ENCODE measurements at places on chromosomes 1 and 21.

GRCh38 chr1:39877980-39878956 is 5.0 kb downstream of the TRIT1 start:
- no peak for DNase-seq

- DNase-seq = no peak
Observed at GRCh38 chr1:181801617-181802016, 259.9 kb downstream of the ZNF648 start.

- no peak for DNase-seq
Observed at GRCh38 chr1:177973585-177973984, 3.7 kb upstream of the SEC16B start.

GRCh38 chr1:48678710-48679505 is 97.8 kb downstream of the BEND5 start:
- no peak for DNase-seq

DNA sequence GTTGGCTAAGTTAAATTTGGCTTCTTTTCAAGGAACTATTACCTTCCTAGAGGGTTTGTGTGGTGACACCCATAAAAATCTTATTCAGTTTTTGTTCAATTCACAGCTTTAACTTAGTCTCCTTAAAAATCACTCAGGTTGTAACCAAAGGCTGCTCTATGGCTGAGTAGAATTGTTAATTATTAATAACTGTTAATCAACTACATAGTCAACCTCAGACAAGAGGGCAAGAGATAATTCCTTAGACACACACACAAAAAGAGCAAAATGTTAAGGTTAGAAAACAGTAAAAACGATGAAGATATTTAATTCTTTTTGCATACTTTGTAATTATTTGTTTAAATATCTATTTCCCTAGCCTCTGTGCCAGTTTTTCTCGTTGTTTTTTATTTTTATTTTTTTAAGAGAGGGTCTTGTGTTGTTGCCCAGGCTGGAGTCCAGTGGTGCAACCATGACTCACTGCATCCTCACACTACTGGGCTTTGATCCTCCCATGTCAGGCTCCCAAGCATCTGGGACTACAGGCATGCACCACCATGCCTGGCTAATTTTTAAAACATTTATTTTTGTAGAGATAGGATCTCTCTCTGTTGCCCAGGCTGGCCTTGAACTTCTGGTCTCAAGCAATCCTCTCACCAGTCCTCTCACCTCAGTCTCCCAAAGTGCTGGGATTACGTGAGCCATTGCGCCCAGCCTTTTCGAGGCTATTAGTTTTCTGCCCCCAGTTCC is 215.2 kb downstream of the DISC1 start:
- DNase-seq = no peak

DNA sequence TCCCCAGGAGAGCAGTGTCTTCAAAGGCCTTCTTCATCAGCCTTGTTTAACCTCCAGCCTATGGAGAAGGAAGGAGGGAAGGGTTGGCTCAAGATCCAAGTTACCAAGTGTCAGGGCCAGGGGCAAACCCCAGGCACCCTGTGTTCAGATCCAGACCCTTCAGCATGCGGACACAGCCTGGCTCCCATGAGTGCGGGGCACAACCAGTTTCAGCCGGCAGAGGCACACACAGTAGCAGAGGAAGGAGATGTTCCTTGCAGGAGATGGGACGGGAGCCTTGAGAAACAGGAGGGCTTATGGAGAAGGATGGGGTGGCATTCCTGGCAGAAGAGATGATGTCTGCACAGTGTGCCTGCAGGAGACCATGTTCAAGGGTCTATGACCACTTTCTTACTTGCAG is 161.7 kb upstream of the EDN2 start:
- no peak for DNase-seq

DNA sequence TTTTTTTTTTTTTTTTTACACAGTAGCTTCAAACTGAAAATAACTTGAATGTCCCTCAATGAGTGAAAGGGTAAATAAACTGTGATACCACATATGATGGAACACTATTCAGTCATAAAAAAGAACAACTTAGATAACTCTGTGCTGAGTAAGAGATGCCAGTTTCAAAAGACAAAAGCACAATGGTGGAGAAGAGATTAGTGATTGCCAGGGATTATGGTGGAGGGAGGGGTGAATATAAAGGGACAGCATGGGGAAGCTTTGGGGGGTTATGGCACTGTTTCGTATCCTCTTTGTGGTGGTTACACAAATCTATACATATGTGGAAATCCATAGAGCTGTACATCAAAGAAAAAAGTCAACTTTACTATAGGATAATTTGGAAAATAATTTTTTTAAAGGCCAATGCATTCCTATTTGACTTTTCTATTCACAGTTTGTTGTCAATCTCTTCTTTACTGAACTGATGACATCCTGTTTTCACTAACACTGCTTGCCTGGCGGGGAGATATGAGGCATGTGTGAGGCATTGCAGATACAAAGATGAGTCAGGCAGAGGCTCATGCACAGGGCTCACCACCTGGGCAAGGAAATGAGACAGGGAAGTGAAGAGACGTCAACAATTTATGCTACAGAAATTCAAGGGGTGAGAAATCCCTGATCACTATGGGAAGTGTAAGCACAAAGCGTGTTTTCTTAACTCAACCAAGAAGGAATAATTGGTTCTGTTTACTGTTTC is 302.7 kb downstream of the DUSP10 start:
- DNase-seq = peak; percentile 12

GRCh38 chr1:168726281-168726680 is 2.7 kb downstream of the DPT start:
- no peak for DNase-seq

- no peak for DNase-seq
Observed at GRCh38 chr1:173153503-173153902, 53.6 kb downstream of the TNFSF4 start.

DNA sequence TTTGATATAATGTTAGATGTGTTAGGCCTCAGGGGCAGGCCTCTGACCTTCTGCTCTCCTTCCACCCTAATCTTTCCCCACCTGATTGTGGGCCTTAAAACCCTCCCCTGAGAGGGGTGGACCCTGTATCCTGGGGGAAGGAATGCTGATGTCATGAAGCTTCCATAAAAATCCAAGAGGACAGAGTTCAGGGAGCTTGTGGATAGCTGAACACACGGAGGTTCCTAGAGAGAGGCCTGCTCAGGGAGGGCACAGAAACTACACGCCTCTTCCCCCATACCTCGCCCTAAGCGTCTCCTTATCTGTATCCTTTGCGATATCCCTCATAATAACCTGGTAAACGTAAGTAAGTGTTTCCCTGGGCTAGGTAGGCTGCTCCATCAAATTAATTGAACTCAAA is 4.3 kb downstream of the MFN2 start:
- DNase-seq = no peak

- no peak for DNase-seq
Observed at GRCh38 chr1:208731981-208732821, 488.0 kb upstream of the PLXNA2 start.

DNA sequence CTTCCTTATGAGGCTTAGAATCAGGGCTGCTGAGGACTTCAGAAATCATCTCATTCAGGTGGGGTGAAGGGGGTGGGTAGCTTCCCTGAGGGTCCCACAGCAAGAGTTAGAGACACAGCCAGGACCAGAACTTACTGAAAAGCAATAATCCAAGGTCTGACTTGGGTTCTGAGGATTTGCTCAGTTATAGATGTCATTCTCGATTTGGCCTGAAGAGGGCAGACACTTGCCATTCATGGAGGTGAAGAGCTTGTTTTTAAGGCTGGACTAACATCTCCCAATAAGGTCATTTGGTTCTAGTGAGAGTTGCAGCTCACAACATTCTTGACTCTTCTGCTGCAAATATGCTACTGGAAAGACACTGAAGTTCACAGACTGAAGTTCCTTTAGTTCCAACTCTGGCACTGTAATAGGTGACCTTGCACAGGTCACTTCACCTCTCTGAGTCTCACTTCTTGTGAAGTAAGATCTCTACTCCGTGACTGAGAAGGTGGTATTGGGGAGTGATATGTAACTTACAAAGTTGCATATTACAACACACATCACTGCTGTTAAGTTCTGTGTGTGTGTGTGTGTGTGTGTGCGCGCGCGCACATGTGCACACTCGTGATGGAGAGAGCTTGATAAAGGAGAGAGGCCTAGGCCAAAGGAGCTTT is 69.8 kb upstream of the DIRAS3 start:
- DNase-seq = peak; percentile 45

DNA sequence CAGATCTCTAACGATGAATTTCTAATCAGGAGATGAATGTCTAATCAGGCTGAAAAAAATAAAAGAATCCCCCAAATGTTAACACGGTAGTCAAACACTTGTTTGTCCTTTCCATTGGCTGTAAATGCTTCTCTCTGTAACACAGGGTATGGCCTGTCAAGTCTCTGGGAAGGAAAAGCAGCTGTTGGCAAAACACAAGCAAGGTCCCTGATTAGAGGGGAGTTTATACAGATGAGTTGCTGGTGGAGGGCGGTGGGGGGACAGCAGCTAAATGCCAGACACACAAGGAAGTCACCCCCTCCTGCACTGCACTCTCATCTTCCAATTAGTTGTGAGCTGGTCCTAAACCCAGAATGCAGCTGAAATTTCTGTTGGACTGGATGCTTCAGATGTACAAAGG is 51.0 kb downstream of the PGBD5 start:
- no peak for DNase-seq

DNA sequence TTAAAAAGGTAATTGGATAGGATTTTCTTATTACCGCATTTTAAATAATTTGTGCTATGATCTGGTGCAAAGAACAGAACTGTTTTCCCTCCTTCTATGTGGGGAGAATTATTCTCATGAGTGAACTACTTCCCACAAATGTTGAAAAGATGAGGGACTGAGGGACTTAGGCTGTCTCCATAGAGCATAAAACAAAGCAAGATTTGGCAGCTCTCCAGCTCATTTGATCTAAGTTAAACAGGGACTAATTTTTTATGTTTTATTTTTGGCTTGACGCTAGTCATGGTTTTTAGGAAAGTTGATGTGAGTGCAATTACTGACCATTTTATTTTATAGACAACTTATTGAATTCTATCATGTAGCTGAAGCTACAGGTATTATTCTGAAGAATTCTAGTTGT is 362.3 kb downstream of the HLX start:
- no peak for DNase-seq

DNA sequence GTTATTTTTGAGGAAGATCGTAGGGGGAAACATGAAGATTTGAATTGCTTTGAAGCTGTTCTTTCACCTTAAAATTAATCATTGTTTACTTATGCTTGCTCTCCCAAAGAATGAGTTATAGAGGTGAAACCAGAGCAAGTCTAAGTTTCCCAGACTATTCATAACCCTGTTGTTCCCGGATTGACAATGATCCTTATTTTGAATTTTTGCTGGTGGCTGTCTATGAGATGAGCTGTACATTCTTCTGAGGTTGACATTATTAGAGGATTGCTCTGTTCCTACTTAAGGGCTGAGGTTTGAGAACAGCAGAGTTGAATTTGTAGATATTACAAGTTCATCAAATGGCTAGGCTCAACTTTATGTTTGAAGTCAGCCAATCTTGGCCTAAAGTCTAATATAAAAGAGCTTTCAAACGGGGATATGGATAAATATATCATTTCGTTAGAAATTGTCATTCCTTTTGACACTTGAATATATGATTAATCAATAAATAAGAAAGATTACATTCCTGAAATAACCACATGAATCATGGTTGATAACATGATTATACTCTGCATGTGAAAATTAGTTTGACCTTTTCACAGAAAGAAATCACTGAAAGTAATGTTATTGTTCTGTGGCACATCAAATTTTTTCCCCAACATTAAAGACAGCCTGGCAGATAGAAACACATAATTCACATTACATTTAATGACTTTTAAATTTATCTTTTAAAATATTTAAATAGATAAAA is 19.1 kb upstream of the PDE4B start:
- DNase-seq = no peak

DNA sequence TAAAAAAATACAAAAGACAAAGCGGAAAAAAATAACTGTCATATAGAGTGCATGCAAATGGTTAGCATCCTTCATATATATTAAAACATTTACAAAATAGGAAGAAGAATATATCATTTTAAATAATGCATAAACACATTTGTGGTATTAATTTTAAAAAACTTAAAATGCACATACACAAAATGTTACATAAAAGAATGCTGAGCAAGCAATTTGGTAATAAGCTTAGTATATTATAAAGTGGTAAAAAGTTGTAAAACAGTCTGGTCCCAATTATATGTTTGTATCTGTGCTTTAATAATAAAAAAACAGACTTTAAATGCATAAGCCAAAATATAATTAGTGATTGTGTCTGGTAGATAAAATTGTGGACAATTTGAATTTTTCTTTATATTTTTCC is 394.6 kb downstream of the USH2A start:
- DNase-seq = no peak

DNA sequence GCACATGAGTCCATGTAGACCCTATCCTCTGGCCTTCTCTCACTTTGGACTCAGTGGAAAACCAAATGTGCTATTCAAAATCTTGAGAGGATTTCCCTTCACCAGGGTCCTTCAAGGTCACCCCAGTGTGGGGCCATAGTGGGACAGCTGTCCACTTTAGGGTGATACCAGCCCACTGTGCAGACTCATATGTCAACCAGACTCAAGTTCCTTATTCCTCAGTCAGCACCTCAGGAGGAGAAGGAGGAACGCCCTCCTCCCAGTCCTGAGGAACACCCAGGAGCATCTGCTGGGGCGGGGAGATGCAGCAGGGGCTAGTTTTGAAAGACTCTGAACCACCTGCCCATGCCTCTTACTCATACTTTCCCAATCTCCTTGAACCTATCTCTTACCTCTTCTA is 340.9 kb downstream of the MATN1 start:
- no peak for DNase-seq

- no peak for DNase-seq
Observed at GRCh38 chr21:16404776-16405175, 675.0 kb downstream of the USP25 start.
